ENCODE measurements at places on chromosomes 5 and 9. TPM values are rescaled to one million over a fixed set of nuclear protein-coding genes. Genes with fewer than 3 reads are reported as not detected.

- no peak for DNase-seq
Measured at GRCh38 chr5:125609011-125609410, 814.2 kb upstream of the GRAMD2B start.

- no peak for DNase-seq
Measured at GRCh38 chr5:73411936-73412596, 36.5 kb downstream of the FOXD1 start.

- DNase-seq, result peak; percentile 97
Measured at GRCh38 chr5:149439899-149440542, 60.9 kb upstream of the IL17B start.

DNA sequence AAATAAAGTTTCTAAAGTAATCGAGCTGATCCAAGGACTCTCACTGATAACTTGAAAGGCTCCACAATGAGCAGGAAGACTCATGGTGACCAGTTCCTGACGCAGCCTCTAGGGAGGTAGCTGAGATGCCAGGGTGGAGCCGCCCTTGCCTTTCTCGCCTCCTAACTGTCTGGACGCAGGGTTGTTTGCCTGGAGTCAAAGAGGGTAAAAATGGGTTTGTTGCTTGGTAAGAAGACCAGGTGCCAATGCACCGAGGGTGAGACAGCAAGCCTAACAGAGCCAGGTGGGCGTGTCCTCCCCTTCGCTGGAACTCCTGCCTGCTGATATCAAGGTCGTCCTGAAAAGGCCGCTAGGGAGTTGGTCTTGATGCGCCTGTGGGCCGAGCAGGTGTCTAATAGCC is 48.6 kb upstream of the FCN1 start:
- no peak for DNase-seq

DNA sequence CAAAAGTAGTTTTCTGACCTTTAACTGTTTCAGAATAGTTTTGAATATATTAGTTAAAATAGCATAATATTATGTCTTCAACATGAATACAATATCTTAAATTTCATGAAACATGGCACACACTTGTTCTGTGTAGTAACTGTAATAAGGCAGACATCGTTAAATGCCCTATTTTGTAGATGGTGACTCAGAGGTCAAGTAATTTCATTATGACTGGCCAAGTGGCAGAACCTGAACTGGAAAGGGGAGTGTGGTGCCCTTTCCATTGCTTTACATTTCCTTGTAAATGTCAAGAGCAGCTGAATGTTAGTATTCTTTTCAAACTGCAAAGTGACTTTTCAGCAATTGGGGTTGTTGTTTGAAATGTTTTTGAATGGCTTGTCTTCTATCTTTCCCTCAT is 201.2 kb upstream of the CDKN2B start:
- DNase-seq, result peak; percentile 66

DNA sequence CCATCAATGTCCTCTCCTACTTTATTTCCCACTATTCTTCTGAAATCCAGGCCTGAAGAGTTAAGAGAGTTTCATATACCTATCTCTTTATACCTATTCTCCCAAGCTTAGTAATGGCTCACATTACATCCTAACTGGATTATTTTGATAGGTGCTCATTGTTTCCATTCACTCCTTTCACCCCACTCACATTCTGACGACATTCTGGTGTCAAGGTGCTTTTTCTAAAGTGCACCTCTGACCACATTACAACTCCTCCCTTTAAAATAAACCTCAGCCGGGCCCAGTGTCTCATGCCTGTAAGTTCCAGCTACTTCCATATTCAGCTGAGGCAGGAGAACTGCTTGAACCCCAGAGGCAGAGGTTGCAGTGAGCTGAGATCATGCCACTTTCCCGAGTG is 417.1 kb downstream of the BNC2 start:
- no peak for DNase-seq

DNA sequence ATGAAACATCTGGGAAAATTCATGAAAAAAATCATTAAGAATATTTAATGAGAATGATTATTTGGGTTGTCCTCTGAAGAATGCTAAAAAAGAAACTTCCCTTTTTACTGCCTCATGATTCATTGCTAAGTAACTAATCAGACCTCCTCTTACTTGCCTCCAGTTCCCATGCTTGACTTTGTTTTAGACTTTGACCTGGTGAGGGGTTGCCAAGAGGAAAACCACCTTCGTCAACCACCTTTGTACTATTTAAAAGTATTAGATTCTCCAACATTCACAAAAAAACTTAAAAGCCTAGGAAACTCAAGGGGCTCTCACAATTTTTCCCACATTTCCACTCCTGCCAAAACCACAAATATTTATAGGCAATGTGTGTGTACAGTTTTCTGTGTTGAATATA is 115.2 kb upstream of the ST8SIA4 start:
- no peak for DNase-seq

DNA sequence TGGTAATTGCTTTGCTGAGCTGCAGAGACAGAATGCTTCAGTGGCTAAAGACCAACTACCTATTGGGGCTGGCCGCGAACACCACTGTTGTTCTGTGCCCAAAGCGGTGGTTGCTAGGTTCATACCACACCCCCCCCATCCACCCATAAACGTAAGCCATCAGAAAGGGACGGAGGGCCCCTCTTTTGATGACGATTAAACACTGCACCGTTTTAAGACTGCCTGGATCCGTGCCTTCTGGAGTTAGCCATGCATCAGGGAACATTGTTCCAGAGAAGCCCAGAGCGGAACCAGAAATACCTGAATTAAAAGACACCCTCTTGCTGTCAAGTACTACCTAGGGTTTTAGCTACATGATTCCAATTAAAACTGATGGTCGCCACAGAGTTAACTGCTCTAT is 369.1 kb upstream of the DAP start:
- no peak for DNase-seq

- DNase-seq, result peak; percentile 54
Measured at GRCh38 chr9:97985058-97985861, 2.1 kb downstream of the ANP32B start.

The SPATA31E1 gene
- total RNA-seq, result not detected

The KCNN2 gene
- total RNA-seq, result not detected

The CDC20B gene
- not detected for total RNA-seq

The FNBP1 gene
- 3.1 TPM for total RNA-seq

The TNFSF15 gene
- total RNA-seq, result 5.2 TPM

The LIX1 gene
- not detected for total RNA-seq
